ENCODE measurements at places on chromosomes 5 and 9.

DNA sequence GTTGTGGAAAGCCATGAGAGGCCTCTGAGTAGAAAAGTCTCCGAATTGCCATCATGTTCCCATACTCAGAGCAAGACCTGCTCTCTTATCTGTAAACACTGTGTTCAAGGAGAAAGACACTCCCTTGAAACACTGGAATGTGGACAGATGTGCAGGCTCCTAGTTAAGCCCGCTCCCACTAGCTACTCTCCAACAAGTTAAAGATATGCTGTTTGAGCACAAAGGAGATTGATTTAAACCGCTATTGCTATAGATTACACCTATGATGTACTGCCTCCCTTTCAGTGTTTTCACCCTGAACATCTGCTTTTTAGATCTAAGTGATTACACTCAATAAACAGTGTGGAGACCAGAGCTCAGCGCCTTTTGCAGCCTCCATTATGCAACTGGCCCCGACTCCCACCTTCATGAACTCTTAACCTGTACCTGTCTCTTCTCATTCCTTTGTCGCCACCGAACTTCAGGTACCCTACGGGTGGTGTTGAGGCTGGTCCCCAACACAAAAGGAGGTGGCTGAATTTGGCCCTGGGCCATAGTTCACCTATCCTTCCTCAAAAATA, 47.5 kb downstream of the TMEM245 start:
- no peak for DNase-seq

DNA sequence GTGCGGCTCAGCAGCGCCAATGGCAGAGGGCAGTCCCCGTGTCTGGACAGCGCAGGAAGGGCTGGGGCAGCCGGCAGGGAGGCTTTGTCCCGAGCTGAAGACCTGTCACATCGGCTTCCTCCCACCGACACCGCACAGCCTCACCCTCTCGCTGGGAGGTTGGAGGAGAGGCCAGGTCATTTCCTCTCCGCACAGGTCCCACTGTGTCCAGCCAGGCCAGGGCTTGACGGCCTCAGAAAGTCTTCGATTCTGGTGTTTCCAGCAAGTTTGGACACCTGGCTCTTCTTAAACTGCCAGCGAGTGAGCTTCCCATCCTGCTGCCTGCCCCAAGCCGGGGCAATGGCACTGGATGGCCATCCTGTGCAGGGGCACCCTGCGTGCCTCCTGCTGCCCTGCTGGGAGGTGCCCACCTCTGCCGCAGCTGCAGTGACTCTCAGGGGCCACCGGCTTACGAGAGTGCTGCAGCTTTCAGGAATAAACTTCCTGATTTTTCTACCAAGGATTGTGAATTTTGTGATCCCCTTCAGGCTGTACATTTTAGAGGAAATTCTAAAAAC, 33.9 kb downstream of the AHRR start:
- no peak for DNase-seq

DNA sequence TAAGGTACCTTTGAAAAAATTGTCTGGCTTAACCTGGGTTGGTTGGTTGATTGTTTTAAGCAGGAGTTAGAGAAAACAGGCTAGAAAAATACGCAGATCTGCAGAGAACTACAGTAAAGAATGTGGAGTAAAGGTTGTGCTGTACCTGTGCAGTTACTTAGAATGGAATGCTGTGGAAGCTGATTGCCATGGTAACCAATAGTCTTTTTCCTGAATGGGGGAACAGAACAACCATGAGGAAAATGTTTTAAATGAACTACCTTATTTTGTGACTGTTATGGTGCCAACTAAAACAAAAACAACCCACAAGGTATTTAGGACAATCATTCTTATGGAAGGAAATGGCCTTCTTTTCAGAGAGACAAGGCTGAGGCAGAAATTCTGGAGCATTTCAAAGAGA, 4.8 kb upstream of the HOMER1 start:
- DNase-seq: no peak

DNA sequence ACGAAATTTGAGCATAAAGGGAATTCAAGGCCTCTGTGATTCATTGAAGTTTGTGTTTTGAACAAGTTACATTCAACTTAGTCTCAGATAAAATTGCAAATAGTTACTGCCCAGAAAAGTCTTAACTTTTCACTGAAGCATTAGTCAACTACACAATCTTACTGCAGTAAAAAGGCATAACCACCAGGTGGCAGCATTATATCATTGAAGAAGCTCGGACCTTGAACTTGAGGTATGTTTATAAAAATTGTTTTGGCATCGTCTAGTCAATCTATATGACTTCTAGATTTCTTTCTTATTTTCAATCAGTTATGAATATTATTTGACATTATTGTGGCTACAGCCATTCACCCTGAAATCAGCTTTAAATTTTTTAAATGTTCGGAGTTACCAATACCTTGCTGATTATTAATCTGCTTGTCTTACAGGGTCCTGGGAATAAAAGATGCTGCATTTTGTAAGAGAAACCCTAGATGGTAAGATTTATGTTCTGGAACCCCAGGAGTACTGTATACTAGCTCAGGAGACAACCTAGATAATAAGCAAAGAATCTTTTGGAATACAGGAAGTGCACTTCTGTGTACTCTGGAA, 83.9 kb upstream of the GRAMD2B start:
- peak; percentile 31 for DNase-seq

GRCh38 chr9:108186642-108187395, 669.0 kb downstream of the ACTL7B start:
- no peak for DNase-seq

DNA sequence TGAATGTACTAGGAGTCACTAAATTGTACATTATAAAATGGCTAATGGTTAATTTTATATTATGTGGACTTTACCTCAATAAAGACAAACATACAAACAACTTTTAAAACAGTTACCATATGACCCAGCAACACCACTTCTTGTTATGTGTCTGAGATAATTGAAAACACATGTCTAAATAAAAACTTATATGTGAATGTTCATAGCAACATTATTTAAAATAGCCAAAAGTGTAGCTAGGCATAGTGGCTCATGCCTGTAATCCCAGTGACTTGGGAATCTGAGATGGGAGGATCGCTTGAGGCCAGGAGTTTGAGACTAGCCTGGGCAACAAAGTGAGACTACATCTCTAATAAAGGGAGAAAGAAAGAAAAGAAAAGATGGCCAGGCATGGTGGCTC, 22.9 kb downstream of the SLC35A4 start:
- no peak for DNase-seq

DNA sequence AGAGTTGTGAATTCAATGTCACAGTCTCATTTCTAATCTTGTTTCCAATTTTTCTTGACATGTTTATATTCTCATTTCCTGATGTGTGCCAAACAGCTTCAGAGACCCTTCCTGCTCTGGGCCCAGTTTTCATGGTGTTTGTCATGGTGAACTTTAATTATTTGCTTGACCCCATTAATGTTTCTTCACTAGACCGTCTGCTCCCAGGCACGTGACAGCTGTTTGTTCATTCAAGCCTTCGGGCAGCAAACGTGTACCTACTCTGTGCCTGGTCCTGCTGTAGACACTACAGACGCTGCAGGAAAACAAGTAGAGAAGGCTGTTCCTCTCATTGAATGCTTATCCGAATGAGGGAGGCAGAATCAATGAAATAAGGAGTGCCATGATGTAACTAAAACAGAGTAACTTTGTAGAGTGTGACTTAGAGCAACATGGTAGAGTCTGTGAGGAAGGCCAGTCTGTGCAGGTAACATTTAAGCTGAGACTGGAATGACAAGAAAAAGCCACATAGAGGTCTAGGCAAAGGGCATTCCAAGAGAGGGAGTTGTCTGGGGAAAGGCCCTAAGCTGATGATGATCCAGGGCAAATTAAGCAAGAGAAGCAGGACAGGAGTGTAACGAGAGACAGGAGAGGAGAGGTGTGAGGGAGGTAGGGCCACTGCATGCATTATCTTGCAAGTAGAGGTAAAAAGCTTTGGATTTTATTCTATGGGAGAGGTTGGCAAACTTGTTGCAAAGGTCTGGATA, 191.4 kb downstream of the SEMA5A start:
- DNase-seq: no peak

DNA sequence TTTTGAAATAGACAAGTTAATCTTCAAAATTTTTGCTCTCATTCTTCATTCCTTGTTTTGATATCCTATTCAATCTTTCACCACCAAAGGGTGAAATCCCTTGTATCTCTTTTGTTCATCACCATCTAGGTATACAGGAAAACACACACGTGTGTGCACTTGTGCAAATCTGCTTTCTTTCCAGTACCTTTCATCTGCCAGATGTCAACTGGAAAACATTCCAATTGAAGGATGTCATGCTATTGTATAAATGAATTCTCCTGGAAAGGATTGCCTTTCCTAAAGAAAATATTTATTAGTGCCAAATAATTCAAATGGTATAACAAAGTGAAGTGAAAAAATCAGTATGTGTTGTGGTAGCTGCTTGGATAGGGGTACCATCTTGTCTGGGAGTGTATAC, 123.7 kb downstream of the RANBP17 start:
- no peak for DNase-seq

DNA sequence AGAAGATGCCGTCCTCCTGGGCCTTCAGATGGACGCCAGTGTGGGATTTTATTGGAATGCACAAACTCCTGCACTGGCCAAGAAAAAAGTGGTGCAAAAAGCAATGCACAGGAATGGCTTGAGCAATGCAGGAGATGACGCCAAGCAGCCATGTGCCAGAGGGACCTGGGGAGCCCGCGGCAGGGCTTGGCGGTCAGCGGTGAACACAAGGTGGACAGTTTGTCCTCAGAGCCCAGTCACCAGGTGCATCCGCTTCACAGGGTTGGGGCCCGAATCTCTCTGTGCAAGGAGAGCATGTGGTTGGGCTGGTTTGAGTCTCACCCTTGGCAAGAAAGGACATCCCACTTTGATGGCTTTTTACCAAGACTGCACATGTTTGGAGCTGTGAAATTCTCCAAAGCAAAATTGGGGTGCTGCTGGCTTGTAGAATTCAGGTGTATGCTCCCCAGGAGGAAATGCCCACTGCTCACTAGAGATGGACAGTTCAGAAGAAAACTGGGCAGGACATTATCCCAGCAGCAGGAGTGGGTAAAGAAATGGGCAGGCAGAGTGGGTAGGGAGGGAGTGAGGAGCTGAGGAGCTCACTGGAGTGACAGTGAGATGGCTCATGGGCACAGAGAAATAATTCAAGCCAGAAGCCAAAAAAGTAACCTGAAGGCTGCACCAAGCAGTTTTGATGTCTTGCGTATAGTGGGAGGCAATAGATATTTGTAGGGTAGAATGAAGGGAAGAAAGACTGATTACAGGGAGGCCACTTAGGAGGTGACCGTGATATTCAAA, 463.9 kb downstream of the MTRR start:
- no peak for DNase-seq

GRCh38 chr9:122085260-122085659, 7.8 kb downstream of the TTLL11 start:
- DNase-seq: no peak

DNA sequence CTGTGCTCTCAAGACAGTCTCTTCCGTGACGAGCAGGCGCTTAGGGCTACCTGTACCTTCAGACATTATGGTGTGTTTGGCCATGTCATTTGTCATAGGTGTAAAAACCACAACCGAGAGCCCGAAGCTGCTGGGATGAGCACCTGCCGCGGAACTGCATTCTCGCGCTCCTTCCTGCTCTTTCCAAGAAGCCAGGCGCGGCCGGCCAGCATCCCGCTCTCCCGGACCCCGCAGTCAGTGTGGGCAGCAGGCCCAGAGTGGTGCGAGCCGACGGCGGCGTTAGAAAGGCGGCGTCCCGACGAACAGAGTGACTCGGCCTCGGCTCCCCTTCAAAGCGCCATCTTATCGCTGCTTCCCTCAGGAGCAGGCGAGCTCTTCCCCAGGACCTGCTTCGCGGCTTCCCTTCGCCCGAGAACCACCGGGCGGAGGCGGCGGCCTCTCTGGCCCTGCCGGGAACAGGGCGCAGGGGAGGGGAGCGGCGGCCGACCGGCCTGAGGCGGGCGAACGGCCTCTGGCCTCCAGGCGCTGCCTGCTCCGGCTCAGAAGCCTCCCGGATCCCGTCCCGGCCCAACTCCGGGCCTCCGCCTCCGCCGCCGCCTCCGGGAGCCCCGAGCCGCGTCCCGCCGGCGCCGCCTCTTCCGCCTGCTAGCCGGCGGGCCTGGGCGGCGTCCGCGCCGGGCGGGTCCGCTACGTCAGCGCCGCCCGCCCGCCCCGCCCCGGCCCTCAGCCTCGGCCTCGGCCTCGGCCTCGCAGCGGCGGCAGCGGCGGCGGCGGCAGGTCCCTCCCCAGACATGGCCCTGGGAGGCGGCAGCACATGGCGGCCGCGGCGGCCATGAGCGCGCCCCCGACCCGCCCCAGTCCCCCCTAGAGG, at the start of gene FAM120A:
Gene FAM120A, plus strand, starts transcription at position 741 of the 871 bp plus-strand sequence. CDS start 231 bp downstream, outside the sequence.
- peak; percentile 28 for DNase-seq

DNA sequence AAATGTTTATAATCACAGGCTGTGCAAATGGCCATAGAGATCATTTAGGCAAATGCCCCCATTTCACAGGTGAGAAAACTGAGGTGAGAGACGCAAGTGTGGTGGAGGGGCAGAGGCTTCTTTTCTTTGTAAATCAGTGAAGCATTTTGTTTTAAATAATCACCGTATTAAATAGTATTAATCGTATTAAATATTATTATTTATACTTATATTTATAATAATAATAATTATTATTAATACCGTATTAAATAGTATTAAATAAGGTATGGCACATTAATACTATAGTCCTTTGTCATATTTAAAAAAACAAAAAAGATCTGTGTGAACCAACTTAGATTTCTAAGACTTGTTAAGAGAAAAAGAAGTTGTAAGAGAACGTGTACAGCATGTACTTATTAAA, 32.6 kb upstream of the SH3PXD2B start:
- no peak for DNase-seq

- no peak for DNase-seq
These were observed 240.2 kb upstream of the BRINP1 start for GRCh38 chr9:119609277-119609971.

GRCh38 chr5:54148858-54149257, 161.5 kb downstream of the ARL15 start:
- no peak for DNase-seq

DNA sequence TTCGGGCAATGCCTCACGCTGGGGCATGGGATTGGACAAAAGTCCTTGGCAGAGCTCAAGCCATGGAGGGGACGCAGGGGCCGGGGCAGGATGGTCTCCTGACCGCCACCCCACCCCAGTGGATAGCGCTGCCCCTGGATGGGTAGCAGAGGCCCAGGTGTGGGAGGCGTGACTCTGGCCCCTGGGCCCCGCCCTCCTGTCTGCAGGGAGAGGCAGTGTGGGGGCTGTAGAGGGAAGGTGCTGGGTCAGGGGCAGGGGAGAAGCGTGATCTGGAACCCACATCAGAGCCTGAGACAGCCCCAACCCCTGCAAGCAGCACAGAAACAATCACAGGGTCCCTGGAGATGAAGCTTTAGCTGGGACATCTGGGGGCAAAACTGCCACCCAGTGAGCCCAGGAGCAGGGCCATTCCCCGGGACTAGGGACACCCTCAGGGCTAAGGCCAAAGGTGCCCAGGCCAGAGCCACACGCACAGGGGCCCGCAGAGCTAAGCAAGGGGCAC, 36.2 kb downstream of the NACC2 start:
- no peak for DNase-seq
